ENCODE measurements at places on chromosomes 16 and 17. TPM values are rescaled to one million over a fixed set of nuclear protein-coding genes. Genes with fewer than 3 reads are reported as not detected.

The HOXB4 gene
- 8.0 TPM for polyA plus RNA-seq

The SOCS1 gene
- 9.5 TPM for polyA plus RNA-seq

The NDE1 gene
- 49.9 TPM for polyA plus RNA-seq

The ABCC12 gene
- polyA plus RNA-seq = 0.16 TPM

The CKLF gene
- 41.7 TPM for polyA plus RNA-seq

The SLC13A2 gene
- 19.3 TPM for polyA plus RNA-seq

The STRADA gene
- polyA plus RNA-seq = 69.5 TPM

The LDHD gene
- polyA plus RNA-seq = 8.1 TPM

The CEMP1 gene
- polyA plus RNA-seq = 10.9 TPM

The SLC52A1 gene
- 0.47 TPM for polyA plus RNA-seq

The PLSCR3 gene
- 45.6 TPM for polyA plus RNA-seq

DNA sequence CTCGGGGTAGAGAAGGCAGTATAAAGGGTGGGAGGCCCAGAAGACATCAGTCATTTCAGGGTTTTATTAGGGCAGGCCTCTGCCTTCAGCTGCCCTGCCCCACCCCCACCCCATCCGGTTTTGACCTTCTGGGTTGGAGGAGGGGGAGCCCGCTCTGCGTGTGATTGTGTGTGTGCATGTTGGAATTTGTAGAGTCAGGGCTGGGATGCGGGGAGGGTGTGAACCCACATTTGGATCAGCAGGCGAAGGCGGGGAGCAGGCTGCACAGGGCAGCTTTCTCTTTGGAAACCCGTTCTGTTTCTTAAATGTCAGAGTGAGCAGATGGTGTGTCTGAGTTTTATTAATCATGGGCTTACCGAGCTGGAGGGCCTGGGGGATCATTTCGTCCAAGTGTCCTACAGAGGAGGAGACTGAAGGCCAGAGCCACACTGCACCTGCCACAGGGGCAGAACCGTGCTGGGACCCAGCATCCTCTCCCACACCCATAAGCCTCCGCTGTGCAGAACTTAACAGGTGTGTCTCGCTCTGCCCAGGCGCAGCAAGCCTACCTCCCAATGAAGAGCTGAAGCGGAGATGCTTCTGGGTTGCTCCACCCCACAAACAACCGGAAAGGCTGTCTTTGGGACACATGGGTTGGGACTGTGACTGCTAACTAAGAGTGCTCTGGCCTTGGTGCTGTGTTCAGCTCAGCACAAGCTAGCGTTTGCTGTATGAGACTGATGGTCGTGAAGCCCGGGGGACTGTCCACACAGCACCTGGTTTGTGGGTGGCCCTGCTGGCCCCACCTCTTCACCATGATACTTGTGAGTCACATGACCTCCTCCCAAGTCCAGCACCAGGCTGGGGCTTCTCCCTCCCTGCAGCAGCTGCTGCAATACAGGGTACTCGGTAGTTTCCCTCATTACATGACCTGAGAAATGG, 70.9 kb upstream of the GSE1 start:
- DNase-seq = no peak

DNA sequence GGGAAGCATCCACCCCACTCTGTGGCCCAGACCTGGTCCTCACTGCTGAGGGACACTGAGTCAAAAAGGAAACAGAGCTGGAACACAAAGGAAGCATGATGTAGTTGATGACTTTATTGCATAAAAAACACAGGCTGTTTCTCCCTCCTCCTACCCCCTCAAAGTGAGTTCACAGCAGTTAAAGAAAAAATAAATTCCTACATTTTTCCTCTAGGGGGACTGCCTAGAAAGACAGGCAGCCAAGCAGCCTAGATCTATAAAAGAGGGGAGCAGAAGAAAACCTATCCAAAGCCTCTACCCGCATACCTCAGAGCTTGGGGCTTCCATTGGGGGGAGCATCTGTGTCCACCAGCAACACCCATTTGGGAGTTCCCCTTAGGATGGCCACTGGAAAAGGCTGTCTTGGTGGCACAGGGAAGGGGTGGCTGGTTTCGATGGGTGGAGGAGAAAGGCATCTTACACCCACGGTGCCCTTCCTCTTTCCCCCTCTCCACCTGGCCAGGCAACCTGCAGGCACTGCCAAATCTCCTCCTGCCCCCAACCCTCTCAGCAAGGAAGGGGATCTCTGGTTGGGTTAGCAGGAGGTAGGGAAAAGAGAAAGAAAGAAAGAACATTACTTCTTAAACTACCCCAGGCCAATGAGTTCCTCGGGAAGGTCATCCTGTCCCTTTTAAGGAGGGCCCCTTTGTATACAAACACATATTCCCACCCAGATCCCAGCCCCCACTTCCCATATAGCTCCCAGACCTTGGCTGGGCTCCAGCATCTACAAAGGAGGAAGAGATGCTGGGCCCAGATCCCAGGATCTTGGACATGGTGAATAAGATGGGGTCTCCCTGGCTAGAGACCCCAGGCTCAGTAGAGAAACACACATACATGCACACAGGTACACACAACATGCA, 4.0 kb upstream of the SCRN2 start:
- DNase-seq = no peak

DNA sequence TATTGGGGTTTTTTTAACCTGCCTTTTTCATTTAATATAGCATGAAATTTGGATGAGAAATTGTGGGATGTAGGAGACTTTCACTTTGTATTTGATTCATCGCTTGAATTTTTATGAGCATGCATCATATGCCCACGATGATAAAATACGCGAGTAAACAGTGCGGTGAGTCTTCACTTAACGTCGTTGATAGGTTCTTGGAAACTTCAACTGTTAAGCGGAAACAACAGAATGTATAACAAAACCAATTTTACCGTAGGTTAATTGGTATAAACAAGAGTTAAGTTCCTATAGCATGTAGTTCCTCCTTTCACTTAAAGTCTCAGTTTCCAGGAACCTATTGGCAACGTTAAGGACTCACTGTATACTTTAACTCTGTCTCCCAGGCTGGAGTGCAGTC, 28.7 kb downstream of the MMP15 start:
- DNase-seq = no peak

DNA sequence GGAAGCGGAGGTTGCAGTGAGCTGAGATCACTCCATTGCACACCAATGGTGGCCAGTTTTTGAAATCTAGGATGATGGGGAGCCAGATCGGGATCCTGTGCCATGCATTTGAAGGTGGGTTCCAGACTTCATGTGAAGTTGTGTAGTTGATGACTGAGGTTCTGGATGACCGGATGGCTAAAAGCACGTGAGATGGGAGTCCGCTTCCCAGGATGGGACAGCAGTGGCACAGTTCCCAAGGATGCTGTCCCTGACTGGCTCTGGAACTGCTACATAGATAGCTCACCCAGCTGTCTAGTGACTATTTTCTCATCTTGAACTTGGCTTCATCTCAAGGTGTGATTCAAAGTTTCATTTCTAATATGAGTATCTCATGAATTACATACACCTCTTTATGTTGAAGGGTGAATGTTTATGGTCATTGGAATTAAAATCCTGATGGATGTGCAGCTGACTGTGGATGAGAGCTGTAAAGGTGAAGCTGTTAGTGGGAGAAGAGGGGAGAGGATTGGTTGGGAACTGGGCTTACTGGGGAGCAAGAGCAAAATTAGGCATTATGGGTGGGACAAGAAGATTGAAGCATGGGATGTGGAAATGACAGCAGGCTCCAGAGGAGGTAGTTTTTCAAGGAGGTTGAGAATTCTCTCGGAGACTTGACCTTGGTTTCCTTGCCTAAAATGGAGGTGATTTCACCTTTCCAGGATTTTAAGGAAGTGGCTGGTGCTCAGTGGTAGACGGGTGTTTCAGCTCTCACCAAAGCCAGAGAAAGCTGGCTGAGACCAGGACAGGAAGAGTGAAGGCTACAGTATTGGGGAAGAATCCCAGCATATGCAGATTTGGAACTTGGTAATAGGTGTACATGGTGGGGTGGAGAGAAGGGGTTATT, 8.2 kb downstream of the TUFM start:
- no peak for DNase-seq

GRCh38 chr17:3678821-3679530, 10.4 kb downstream of the EMC6 start:
- no peak for DNase-seq

DNA sequence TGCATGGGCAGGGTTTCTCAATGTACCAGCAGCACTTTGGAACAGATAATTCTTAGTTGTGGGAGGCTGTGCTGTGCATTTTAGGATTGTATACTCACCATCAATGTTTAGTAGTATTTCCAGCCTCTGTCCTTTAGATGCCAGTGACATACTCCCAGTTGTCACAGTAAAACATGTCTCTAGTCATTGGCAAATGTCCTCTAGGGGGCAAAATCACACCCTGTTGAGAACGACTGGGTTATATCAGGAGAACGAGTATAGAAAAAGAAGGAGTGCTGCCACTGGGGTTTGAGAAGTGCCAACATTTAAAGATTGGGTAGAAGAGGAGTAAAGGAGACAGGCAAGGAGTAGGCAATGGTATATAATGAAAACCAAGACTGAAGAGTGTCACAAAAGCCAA, 37.9 kb upstream of the SMIM36 start:
- no peak for DNase-seq

DNA sequence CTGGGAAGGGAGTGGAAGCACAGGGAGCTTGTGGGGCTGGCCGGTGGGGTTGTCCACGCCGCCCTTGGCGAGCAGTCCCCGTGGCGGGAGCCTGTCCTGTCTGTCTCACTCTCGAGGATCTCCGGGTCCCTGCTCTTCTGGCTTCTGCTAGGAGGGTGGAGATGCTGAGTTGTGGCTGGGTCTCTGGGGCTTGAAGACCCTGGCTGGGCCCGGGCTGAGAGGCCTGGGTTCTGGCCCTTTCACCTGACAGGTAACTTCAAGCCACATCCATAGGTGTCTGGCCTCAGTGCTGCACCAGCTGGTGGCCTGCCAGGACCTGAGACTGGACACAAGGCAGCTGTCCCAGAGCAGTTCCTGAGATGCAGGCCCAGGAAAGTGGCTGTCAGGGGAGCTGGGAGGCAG, 46.7 kb downstream of the PRMT7 start:
- DNase-seq = no peak

DNA sequence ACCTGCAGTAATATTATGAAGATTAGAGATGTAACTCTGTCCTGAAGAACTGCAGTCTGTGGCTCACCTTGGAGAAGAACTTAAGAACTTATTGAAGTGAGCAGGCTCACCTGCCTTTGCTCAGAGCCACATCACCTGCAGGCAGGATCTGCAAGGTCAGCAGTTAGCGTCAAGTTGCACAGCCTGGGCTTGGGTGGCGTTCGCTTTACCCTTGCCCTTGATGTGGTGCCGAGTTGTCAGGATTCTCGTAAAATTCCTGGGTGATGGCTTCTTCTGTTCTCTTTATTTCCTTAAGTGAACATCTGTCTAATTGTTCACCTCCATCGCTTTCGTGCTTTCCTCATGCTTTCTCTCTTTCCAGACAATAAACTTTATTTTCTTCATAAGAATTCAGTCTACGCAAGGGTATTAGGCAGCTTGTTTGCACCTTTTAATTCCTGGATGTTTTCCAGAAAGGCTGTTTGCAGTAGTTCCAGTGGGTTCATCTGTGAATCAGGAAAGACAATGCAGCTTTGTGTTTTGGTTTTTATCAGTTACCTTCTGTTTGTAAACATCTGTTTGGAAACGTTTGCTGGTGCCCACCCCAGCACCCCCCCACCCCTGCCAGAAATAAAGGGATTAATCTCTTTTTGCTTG, 254.3 kb downstream of the WWOX start:
- no peak for DNase-seq

DNA sequence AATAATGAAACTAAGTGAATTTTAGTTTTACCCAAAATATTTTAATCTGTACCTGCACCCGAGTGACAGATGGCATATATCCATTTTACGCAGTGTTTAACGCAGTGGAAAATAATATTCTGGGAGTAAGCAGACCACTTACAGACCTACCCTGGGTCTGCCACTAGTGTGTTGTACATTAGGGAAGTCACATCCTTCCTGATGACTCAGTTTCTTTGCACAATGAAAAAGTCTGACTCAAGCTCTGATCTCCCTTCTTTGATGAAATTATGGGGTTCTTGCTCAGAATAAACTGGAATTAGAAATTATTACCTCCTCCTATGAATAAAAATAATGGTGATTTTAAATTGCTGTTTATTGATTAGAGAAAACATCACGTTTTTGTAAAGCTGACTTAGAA, 123.2 kb upstream of the AXIN2 start:
- DNase-seq = no peak

DNA sequence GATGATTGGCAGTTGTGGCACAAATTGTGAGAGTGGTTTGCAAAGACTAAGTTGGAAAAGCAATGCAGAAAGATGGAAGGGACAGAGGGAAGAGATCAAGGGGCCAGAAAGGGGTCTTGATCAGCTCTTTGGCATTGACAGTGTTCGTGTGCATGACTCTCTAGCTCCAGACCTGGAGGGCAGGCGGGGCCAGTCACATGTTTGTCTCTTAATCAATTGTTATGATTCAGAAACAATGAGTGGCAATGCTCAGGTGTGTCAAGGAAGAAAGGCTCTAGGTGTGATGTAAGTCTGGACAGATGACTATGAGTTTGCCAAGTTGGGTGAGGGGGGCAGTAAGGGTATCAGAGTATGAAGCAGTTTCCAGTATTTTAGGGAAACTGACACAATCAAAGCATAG, 32.1 kb downstream of the WSB1 start:
- DNase-seq = no peak

GRCh38 chr16:23174622-23175021, 7.9 kb upstream of the SCNN1G start:
- DNase-seq = no peak

GRCh38 chr17:12768255-12768654, 21.0 kb upstream of the ARHGAP44 start:
- no peak for DNase-seq

DNA sequence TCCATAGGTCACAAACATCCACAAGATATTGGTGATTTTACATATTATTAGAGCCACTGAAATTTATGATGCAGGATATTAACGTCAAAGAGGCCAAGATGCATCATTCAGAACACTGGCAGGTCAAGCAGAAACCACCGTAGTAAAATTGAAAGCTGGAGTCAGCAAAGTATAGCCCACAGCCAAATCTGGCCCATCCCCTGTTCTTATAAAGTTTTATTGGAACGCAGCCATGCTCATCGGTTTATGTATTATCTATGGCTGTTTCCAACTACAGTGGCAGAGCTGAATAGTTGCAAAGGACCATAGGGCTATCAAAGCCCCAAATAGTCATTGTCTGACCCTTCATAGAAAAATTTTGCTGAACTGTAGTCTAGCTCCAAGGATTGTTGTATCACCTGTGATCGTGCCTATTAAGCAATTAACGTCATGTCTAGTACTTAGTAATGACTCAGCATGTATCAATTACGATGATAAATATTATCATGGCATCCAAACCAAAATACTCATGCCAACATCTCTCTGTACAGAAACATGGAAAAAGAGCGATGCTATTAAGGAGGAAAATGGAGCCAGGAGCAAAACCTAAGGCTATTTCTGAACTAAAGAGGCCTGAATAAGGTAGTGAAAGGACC, 165.6 kb downstream of the IRX3 start:
- no peak for DNase-seq

Data from left renal cortex interstitium (tissue), 4 donors.